Inflammatory macrophage treated with lipopolysaccharide for 1 hour (primary cell): ENCODE measurements at places on chromosomes 16 and 17.

DNA sequence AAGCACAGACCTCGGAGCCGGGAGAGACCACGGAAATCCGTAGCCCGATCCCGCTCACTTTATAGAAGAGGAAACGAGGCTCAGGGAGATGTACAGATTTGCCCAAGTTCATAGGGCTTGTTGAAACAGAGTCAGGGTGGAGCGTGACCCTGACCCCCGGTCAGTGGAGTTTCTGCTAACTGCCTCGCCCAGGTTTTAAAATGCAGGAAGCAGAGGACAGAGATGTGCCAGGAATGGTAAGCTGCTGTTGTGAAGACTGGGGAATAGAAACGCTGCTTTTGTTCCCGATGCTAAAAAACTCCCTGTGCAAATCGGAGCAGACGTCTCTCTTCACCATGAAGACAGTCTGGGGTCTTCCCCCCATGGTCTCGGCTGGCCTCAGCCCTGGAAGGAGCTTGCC lies 403.0 kb downstream of the SEC14L1 start:
- DNase-seq, result no peak

DNA sequence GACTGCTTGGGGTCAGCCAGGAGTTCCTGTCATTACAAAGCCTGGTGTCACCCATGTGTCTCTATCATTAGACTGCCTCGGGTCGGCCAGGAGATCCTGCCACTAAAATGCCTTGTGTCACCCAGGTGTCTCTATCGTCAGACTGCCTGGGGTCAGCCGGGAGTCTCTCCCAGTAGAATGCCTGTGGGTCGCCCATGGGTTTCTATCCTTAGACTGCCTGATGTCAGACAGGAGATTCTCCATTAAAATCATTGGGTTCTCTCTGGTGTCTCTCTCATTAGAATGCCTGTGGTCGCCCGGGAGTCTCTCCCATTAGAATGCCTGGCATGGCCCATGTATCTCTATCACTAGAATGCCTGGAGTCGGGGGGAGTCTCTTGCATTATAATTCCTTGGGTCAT lies 2231.0 kb downstream of the TP53TG3F start:
- DNase-seq, result no peak

DNA sequence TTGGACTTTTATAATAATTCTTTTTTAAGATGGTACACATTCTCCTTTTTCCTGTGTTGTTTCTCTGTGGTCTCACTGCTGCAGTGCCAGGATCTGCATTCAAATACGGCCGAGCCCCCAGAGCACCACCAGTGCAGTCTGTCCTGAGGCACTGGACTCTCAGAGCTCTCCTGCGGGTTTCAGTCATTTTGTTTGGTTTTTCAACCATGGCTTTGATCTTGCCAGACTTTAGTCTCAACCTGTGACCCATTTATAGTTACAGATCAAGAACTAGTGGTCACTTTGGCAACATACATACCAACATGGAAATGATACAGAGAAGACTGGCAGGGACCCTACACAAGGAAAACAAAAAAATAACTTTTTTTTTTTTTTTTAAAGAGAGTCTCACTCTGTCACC lies 177.4 kb downstream of the LGALS9B start:
- no peak for DNase-seq

GRCh38 chr16:79768276-79768970 lies 167.9 kb upstream of the MAF start:
- DNase-seq, result no peak
